ENCODE measurements at places on chromosomes 12 and 14.

- DNase-seq = no peak
Observed at GRCh38 chr12:88604646-88605045, 24.4 kb upstream of the KITLG start.

- no peak for DNase-seq
Observed at GRCh38 chr12:3740480-3741231, 12.3 kb downstream of the CRACR2A start.

DNA sequence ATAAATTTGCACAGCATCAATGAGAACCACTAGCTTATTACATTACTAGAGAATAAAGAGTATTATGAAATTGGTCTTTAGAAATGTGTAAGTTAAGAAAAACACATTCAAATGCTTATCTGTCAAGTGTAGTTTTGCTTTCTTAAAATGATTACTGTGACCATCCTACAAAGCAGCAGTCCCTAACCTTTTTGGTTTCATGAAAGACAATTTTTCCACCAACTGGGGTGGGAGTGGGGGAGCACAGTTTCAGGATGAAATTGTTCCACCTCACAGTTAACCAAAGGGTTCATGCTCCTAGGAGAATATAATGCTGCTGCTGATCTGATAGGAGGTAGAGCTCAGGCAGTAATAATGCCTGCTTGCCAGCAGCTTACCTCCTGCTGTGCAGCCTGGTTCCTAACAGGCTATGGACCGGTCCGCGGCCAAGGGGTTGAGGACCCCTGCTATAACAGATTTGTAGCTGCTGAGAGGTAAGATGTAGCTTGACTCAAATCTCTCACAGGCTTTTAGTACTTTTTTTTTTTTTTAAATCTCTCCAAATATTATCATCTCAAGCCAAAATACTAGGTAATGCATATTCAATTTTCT is 45.4 kb downstream of the PPP4R3A start:
- no peak for DNase-seq

GRCh38 chr14:88163731-88164255 is 158.9 kb downstream of the GPR65 start:
- DNase-seq = no peak

GRCh38 chr12:121804417-121805111 is 755 bp downstream of the SETD1B start:
- DNase-seq = peak; percentile 32

DNA sequence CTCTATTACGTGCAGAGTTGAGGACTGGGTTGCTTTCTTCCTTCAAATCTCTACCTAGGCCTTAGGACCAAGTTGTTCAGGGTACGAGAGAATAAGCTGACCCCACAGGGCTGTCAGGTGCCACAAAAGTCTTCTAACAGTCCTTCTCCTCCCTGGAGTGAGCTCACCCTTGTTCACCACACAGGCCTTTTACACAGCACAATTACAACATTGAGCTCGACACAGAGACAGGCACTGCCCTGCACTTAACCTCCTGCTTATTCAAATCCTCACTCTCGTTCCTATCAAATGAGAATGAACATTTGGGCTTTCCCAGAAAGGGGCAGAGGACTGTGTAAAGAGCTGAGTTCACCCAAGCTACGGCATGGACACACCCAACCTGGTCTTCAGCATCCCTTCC is 2.4 kb downstream of the GALNT6 start:
- no peak for DNase-seq

DNA sequence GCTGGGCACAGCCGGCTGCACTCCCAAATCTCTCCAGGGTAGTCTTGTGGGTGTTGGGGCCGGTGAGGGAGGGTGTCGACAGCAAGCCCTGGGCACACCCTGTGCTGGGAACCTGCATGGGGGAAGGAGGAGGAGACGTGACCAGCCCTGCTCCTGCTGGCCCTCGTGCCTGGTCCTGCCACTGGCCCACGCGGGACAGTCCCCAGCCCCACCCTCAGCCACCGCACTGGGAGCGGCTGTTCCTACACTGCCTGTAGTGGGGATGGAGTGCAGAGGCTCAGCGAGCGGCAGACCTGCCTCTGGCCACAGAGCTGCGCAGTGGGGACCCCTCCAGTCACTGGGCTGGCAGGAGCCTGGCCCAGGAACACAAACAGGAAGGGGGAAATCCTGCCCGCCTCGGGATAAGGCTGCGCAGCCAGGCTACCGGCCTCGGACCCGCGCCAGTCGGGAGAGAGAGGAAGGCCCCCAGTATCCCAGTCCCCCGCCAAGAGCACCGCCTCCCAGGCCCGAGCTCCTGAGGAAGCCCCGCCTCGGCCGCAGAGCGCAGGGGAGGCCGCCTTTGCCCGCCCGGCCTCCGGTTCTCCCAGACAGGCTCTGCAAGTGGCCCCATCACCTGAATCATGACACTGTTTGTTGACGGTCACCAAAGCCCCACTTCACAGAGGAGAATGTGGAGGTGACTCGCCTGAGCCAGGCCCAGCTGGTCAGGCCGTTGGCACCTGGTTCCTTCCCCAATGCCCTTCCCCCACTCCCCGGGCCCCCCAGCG is 10.6 kb downstream of the AHNAK2 start:
- DNase-seq = peak; percentile 62

DNA sequence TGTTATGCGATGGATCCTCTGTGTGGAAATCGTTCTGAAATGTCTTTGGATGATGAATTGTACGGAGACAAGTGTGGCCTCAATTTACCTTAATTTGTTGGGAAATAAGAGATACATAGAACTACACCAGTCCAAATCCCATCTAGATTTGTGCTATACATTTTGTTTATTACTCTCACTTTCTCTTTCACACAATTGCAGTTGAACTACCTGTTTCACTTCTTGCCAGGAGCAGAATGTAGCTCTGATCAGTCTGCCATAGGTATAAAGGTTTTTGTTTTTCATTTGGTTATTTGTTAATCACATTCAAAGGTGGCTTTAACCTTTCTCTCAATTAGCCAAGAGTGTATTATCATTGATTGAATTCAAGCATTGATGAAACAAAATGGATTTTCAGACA is 268.2 kb downstream of the SNAPC1 start:
- no peak for DNase-seq

- DNase-seq = no peak
Observed at GRCh38 chr12:103807561-103808238, 33.3 kb downstream of the NT5DC3 start.

- peak; percentile 72 for DNase-seq
Observed at GRCh38 chr12:77724367-77724957, 106.2 kb upstream of the NAV3 start.

DNA sequence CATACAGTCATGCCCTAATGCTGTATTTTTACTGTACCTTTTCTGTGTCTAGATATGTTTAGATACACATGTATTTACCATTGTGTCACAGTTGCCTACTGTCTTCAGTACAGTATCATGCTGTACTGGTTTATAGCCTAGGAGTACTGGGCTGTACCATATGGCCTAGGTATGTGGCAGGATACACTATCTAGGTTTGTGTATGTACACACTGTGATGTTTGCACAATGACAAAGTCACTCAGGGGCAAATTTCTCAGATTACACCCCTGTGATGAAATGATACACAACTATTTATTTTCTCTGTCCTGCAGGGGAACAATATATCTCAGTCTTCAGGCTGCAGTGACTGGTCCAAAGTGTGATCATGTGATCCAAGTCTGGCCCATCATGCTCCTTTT is 1076.1 kb downstream of the VRK1 start:
- DNase-seq = no peak

DNA sequence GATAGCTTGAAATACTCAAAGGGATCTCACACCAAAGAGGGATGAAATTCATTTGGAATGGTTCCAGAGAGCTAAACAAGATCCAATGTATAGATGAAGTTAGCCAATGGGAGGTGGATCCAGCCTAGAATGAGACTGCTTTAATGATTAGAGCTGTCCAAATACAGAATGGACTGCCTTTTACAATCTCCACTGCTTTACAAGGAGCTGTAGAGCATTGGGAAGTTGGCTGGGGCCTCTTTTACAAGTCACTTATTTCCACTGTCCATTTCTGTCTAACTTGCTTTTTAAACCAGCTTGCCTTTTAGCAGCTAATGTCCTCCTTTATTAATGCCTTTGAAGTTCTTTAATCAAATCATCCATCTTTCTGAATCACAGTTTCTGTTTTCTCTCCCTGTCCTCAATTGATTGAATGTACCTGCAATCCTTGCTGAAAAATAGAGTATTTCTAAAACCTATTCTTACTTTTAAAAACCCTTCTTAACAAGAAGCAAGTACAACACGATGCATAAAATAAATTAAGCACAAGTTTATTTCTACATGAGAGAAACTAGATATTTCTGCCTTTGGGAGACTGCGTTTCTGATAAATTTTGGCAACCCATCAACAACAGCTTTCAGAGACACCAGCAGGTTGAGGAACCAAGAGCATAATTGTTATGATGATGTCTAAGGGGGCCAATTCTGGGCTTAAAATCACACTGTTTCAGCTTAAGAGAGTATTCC is 3.4 kb upstream of the ATP2A2 start:
- peak; percentile 48 for DNase-seq

DNA sequence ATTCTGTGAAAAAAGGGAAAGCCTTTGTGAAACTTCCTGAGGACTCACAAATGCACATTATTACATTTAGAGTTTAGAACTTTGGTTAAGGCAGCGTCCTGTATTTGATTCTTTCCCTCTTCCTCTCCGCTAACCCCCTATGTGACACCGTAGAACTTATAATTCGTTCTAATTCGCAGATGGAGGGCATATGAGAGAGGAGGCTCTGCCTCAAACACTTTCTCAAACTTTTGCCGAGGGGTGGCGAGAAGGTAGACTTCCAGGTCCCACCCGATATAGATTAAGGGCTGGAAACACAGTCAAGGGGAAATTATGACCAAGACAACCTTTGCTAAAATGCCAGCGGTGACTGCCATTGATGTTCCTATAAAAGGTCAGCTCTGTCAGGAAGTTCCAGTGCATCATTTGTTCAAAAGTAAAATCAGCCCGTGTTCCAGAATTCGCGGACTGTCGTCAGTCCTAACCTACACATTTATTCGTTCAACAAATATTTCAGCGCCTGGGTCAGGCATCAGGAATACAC is 904 bp upstream of the PAPOLA start:
- no peak for DNase-seq

DNA sequence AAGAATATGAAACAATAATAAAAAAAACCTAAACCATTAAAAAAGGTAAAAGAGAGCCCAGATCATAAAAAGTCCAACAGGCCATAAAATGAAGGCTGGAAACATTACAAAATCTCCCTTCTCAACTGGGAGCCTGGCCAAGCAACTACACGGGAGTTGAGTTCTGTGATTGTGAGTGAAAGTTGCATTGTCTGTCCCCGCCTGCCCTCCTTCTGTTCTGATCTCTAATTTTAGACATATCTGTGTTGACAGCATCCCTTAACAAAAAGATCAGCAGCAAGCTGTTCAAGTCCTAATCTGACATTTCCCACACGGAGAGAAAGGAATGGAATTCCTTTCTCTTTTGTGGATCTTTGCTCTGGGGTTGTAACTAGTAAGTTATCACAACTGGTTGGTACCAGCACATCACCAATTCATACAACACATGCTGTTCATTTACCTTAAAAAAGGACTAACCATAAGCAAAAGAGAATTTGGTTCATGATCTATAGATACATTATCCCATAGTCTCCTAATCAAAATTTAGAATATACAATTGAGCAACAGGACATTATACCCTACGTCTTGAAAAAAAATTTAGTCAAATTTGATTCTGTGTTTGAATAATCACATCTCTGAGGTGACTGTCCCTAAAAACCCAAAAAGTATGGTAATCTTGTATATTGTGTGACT is 205.1 kb upstream of the GZMB start:
- DNase-seq = peak; percentile 56

DNA sequence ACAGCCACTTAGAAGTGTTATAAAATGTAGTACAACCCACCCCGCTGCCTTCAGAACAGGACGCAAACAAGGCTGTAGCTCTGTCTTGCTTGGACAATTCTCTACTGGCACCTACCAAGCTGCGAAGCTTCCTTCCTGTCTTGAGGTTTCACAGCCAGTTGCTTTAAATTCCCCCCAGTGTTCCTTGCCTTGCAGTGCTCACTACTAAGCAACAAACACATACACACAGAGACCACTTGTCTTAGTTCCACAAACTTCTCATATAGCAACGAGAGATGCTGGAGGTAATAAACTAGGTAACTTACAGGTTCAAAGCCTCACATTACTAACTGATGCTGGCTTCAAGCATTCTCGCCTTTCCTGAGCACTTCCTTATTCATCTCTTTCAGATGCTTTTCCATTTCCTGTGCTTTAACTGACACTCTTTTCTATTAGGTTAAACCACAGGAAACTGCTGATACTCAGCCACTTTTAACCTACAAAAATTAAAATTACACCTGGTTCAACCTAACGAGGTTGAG is 91.5 kb upstream of the PTGDR start:
- no peak for DNase-seq

DNA sequence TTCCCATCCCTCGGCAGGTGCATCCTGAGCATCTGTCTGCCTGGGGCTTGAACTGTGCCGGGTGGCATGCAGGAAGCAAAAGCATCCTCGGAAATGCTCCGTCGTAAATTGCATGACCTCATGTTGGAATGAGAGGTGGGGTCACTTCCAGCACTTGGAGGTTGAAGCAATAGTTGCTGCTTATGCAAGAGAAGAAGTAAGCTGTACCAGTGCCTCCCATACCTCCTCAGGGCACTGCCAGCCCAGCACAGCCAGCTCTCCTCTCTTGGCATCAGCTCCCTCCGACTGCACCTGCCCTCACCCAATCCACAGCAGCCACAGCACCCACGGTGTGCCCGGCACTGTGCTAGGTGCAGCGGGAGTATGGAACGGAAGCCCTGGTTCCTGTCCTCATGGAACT is 11.5 kb downstream of the TEAD4 start:
- no peak for DNase-seq

GRCh38 chr14:64801800-64802199 is 77.9 kb downstream of the SPTB start:
- DNase-seq = peak; percentile 49

Measured in cardiac muscle cell (in vitro differentiated cells and primary cell).